NCI-H2227 treated with DMSO at 0.1 percent for 48 hours (cell line): ENCODE measurements at places on chromosomes 6 and 20.

DNA sequence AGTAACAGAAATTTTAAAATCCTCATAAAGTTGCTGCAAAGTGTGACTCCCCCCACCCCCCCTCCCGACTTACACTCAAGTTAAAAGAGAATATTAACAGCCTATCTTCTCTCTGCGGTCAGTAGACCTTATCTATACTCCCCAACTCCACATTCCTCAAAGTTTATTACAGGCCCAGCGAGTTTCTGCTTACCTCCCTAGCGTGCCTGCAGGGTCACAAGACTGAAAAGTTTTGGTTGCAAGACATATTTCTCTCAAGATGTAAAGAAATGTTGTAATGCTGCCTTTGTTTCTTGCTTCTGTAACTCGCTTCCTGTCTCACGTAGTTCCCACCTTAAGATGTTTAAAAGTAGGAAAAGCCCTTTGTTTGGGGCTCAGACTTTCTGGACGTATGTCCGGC lies 699.6 kb downstream of the PHF3 start:
- DNase-seq = no peak

- DNase-seq = no peak
Observed at GRCh38 chr6:44232676-44233566, 9.5 kb downstream of the SLC29A1 start.

DNA sequence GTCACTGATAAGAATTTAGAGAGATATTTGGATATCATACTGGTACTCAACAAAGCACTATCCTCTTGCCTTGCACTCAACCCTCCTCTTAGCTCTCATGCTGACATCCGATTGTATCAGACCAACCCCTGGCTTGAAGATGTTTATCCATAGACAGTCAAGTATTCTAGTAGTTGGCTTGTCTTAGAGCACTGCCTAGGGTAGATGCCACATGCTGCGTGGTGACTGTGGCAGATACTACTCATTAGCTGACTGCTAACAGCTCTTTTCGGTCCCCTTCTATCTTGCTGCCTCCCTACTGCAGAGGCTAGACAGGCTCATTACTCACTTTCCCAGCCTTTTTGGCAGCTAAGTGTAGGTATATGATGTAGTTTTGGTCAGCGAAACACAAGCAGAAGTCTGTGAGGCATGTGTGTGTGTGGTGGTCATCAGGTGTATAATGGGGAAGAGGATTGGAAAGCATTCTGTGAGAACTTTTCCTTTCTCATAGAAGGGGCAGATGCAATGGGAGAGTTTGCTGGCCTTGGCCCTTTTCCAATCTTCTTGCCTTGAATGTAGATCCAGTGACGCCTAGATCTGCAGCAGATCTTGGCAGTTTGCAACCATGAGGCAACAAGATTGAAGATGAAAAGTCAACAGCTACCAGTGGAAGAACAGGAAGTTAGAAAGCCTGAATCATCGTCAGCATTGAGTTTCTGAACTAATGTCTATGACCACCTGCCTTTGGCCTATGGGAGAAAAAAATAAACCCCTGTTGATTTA lies 4.4 kb upstream of the IFNGR1 start:
- no peak for DNase-seq

- DNase-seq = no peak
Observed at GRCh38 chr6:99364026-99364425, 14.6 kb upstream of the FAXC start.

GRCh38 chr6:20819774-20820400 lies 285.6 kb downstream of the CDKAL1 start:
- no peak for DNase-seq

DNA sequence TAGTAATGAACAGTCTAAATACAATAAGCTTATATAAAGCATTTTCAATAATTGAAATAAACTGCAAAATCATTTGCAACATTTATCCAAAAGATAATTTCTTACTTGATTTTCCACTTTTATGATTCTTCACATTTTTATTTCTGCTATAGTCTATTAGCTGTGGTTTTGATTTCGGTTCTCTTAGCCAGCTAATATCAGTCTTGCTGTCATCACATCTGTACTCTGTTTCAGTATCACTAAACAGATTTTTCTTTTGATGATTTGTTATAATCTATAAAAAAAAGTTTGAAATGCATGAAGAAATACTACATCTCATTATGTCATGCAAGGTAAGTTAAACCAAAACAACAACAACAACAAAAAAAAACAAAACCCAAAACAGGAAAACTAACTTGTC lies 53.2 kb downstream of the SYCP2 start:
- DNase-seq = no peak

GRCh38 chr20:16864069-16864468 lies 115.9 kb downstream of the OTOR start:
- no peak for DNase-seq

DNA sequence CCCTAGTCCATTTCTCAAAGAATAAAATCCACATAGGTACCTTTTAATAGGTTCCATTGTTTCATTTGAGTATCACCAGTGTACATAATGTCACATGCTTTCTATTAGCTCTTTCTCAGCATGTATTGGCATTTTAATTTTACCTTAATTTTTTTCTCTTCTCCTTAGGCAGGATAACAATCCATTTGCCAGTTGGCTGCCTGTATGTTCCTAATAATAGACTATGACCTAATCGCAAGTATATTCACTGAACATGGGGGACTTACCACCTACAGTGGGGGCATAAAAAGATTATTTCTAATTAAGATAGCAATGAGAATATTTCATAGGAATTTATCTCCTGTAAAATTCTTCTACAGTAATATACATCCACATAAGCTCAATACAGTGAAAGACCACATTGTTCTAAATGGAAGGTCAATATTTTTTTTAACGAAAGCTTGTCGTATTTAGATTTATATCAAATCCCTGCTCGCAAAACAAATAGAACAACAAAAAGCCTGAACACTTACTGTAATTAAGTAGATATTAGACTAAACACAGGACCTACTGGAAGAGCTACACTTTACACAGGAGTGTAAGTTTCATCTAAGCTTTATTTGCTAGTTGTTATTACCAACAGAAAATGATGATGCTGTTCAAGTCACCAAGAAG lies 76.4 kb downstream of the OGFRL1 start:
- no peak for DNase-seq

GRCh38 chr20:51402201-51402600 lies 140.3 kb downstream of the NFATC2 start:
- no peak for DNase-seq

GRCh38 chr6:12418946-12419345 lies 128.8 kb downstream of the EDN1 start:
- DNase-seq = no peak

DNA sequence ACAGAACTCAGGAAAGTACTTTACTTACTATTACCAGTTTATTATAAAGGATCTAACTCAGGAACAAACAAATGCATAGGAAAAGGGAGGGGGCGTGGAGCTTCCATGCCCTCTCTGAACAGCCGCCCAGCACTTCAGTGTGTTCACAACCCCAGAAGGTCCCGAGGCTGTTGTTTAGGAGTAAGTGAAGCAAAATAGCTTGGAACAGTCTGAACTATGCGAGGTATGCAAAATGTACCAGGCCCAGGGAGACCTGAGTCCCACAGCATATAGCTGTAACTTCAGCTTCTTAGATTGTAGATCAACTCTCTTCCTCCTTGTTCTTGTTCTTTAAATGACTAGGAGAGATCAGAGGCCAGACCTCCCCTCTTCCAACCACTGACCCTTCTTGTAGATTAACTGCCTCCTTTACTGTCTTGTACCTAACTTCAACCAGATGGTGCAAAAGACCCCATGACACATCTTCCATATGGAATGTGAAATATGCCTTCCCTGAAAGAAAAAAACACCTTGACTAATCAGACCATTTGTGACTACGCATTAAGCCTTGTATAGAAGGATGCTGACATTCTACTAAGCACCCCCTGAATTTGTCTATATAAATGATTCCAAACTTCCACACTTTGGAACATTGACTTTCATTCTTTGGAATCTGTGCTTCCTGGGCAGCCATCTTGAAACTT lies 98.8 kb upstream of the SNX9 start:
- DNase-seq = no peak
